Hypothalamus (tissue), 51 donors: ENCODE measurements at places on chromosomes 3 and 15.

DNA sequence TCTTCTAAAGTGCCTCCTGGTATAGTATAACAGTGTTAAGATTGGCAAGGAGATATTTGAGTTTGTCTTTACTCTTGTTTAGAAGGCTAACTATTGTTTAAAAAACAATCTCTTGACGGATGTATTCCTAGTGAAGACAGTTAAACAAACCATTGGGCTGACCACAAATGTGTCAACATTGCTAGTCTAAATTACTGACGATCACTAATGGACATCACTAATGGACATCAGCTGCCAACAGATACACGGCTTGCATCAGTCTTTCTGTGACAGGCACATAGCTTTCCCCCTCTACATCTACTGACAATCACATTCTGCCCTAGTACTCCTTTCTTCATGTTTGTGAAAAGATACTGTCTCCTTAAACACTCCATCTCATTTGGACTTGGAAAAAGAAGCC is 57.1 kb upstream of the ETV5 start:
- DNase-seq: no peak

GRCh38 chr3:50264383-50264963 is 4.5 kb upstream of the SEMA3B start:
- DNase-seq: peak; percentile 75

GRCh38 chr15:92098869-92099268 is 245.4 kb downstream of the SLCO3A1 start:
- DNase-seq: no peak

DNA sequence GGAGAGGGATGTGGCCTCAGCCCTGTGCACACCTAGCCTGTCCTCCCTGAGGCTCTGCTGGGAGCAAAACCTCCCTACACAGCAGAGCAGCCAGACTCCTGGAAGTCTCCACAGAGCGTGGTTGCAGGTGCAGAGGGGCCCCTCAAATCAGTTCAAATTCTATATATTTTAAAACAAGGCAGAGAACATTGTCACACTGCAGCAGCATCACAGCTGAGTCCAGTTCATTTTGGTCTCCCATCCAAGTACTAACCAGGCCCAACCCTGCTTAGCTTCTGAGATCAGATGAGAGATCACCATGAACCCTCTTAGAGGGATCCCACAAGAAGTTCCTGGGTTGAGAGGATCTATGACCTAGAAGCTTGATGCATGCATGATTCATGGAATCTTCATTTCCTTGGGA is 331.0 kb upstream of the RGMA start:
- DNase-seq: no peak

DNA sequence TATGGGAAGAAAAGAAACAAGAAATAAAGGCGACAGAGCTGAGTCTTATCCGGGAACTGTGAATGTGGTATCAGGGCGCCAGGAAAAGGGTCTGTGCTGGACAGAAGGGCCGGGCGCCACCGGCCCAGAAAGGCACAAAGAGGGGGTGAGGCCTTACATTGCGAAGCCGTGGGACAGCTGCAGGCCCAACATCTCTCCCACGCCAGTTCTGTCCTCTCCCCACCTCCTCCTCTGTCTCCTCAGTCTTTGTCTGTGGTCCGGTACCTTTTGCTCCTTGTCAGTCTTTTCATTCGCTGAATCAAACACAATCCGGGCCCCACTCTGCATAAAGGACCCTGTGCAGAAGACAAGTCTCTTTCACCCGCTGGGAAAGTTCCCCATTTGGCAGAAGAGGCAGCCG is 81.8 kb downstream of the LRIG1 start:
- DNase-seq: no peak

DNA sequence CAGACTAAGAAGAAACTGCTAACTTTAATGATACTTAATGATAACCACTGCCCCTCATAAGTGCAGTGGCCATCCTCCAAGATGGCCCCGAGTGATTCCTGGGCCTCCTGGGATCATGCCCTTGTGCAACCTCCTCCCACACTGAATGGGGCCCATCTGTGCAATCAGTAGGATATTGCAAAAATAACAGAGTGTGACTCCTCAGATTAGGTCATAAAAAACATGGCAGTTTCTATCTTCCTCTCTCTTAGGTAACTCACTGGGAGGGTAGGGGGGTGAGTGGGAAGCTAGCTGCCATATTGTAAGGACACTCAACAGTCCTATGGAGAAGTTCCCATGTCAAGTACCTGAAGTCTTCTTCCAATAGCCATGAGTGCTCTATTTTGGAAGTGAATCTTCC is 173.0 kb downstream of the SHQ1 start:
- no peak for DNase-seq
